ENCODE measurements at places on chromosomes 16 and 17.

- DNase-seq, result no peak
These were observed 24.4 kb upstream of the PMP22 start for GRCh38 chr17:15289285-15290183.

- no peak for DNase-seq
These were observed 18.9 kb downstream of the C17orf75 start for GRCh38 chr17:32323046-32323445.

DNA sequence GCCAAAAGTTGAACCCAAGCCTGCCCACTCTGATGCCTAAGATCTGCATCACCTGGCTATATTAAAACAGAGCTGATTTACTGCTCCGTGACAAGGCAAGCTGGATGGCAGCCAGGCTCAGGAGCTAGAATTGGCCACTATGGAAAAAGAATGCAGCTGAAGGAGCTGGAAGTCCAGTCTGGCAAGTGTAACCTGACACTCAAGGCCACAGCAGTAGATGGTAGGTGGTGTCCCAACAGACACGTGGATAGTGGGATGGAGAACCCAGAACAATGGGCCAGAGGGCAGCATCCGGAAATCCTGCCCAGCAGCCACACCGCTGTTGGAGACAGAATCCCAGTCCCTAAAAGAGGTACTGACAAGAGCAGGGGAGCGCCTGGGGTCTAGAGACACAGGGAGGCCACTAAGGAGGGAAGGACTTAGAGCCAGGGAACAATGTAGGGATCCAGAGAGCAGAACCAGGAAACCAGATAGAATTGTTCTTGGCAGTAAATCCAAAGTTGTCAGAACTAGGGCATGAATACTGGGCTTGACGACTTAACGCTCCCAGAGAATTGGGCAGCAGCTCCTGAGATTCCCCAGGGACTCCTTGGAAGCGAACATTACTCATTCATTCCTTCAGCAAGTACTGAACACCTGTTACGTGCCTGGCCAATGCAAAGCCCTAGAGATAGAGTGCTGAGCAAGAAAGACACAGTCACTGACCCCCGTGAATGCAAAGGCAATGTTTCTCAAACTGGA is 85.7 kb downstream of the CDYL2 start:
- DNase-seq, result no peak

DNA sequence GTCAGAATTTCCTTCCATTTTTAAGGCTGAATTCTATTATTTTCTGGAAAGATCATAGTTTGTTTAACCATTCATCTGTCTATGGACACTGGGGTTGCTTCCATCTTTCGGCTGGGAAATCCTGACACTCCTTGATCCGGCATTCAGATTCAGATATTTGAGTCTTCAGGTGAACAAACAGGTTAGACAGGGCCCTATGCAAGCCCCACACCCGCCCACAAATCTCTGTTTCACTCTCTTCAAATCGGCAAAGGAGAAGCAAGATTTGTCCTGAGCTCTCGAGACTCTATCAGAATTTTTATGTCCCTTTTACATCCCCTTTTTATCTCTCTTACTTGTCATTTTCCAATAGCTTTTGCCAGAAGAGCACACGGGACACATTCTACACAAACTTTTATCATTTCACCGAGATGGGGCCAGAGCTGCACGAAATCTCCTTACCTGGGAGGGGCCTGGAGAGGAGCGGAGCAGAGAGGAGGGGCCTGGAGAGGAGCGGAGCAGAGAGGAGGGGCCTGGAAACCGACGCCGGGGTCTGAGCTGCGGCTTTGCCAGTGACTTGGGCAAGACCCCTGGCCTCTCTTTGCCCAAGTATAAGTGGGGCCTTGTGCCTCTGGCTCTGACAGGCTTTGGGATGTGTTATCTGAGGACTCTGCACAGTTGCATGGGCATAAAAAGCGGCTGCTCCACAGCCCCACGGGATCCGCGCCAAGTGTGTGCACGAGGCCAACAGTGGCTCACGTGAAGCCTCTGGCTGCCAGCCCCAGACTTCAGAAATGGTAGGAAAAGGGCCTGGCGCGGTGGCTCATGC is 54.3 kb upstream of the RBFOX3 start:
- no peak for DNase-seq

- no peak for DNase-seq
These were observed 678 bp upstream of the AKAP10 start for GRCh38 chr17:19978209-19978802.

DNA sequence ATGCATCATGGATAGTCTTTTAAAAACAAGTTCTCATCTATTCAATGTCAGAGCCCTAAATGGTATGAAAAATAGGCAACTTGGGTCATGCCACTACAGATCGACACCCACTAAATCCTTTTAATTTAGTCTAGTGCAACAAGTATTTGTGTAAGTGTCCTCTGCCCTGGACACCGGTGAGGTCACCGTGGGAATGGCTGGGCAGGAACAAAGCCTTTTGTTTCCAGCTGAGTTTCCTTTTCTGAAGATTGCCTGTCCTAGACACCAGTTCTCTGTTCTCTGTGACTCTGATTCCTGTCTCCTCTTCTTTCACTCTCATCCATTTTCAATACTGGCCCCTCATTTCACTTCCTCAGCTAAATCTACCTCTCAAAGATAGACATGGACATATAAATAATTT is 446.5 kb downstream of the MAF start:
- DNase-seq, result no peak

DNA sequence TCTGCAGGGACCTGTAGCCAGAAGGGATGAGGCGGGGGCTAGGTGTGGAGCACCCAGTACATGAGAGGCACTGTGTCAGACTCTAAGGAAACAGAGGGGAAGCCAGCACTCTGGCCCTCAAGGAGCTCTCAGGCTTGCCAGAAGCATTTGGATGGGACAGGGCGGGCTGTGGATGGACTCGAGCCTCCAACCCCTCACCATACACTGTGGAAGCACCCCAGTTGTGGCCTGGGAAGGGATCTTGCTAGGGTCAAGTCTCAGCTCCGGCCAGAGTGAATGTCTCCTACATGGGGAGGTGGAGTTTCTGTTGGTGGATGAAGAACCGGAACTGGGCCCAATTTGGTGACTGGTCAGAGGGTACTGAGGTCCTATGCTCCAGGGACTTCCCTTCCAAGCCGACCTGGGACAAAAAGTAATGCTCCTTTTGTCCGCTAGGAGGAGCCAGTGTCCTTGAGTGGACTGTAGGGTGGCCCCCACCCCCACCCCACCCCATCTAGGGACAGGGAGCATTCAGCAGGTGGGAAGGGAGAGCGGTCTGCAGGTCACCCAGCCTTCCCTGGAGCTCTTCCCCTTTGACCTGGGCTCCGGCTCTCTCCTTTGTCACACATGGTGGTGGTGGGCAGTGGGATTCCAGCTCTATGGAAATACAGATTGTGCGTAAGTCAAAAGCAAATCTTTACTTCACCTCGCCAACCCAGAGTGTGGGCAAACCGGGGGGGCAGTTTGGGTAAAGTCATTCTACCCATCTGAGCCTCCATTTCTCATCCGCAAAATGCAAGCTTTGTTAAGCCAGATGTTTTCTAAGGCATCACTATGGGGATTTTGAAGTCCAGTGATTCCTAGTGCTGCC is 20.4 kb upstream of the PHB1 start:
- DNase-seq, result peak; percentile 42

DNA sequence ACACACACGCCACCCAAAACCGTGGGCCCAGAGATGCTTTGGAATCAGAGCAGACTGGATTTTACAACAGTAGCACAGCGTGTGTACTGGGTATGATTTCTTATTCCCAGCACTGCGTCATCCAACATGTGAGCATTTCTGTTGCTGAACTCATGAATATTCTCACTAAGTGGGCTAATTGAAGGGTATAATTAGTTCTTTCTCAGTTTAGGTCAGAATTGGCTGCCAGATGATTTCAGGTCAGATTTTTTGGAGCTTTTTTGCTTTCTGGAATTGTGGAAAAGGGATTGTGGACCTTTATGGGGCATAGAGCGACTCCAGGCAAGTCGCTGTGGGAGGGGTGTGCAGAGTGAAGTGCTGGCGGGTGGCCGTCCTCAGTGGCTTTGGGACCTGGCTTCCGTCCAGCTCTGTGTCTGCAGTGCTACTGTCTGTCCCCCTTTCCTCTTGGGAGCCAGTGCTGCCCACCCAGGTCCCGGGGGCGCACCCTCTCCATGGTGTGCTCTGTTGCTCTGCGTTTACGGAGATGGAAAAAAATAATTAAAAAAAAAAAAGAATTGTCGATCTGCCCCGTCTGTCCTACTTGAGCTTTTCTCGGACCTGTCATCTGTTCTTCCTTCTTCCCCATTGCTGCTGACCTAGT is 25.0 kb downstream of the FOXK2 start:
- DNase-seq, result no peak

GRCh38 chr17:2051061-2051932 is 3.6 kb upstream of the HIC1 start:
- no peak for DNase-seq

GRCh38 chr17:13864521-13864920 is 204.8 kb upstream of the COX10 start:
- peak; percentile 1 for DNase-seq

GRCh38 chr16:89700649-89701424 is 668 bp downstream of the SPATA2L start:
- DNase-seq, result peak; percentile 14

DNA sequence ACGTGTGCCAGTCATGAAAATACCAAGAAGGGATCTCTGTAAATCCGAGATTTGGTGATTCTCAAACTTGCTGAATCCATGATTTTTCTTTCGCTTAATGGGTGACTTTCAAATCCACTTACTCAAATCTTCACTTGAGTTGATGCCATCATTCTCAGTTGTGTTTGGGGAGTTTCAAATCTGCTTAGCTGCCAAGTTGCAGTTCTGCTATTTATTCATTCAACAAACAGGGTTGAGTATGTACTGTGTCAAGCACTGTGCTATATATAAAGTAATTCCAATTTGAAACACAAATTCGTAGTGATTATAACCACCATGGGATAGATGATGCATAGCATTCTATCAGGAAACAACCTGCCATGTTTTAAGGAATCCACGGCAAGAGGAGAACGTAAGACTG is 394.3 kb downstream of the CDH13 start:
- no peak for DNase-seq

- peak; percentile 61 for DNase-seq
These were observed 7.1 kb downstream of the KRT13 start for GRCh38 chr17:41498276-41498675.

- peak; percentile 93 for DNase-seq
These were observed 11.8 kb downstream of the METTL9 start for GRCh38 chr16:21611198-21611555.
